G401 (cell line): ENCODE measurements at places on chromosomes 16 and 17.
A peak's percentile ranks its signal among the peaks of the same experiment; 100 is the strongest.

GRCh38 chr17:61029181-61029580, 351.5 kb downstream of the BCAS3 start:
- DNase-seq = no peak

GRCh38 chr17:17921192-17922069, 50.8 kb downstream of the TOM1L2 start:
- peak; percentile 64 for DNase-seq

DNA sequence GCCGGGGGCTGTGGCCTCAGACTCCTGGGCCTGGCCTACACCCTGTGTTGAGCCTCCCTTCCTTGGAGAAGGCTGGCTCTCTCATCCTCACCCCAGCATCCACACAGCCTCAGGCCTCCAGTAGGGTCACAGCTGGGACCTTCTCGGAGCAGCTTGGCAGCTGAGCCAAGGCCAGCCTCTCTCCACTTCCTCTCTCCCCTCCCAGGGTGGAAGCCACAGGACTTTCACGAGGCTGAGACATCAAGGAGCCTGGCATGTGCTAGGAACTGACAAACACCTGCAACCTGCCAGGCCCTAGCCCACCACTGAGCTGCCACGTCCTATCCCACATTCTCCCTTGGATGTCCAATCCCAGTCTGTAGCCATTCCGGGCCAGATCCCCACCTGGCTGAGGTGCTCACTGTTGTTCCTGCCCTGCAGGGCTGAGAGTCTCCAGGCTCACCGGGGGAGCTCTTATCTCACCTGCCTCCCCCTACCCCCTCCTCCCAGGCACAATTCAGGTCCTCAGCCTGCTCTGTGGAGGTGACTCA, 3.1 kb downstream of the MMP15 start:
- no peak for DNase-seq

DNA sequence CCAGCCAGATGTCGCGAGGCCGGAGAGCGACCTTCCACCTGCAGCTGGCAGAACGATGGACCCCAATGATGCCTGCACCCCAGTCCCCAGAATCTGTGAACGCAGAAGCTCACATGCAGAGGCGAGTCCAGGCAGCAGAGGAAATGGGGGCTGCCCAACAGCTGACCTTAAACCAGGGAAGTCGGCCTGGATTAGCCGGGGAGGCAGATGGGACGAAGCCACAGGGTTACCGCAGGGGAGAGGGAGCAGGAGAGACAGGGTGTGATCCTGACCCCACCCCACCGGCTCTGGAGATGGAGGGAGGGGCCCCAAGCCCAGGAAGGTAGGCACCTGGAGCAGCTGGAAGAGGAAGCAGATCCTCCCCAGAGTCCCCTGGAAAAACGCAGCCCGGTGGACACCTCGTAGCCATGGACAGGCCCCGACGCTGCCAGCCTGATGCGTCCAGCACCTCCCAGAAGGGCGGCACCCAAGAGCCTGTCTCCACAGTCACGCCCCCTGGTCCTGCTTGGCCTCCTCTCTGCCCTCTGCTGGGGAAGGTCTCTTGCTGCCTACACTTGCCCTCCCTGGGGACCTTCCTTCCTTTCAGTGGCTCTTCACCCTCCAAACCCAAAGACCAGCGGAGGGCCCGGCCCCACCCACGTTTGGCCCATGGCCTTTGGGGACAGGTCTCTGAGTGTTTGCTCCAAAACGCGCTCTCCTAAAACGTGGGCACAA, 37.3 kb downstream of the PIEZO1 start:
- no peak for DNase-seq

- DNase-seq = peak; percentile 15
These were observed 58.3 kb upstream of the ARHGAP44 start for GRCh38 chr17:12730931-12731521.

GRCh38 chr17:10337976-10338375, 34.8 kb downstream of the MYH13 start:
- DNase-seq = no peak

GRCh38 chr16:48517493-48517892, 92.5 kb downstream of the N4BP1 start:
- no peak for DNase-seq

- DNase-seq = no peak
These were observed 129.3 kb downstream of the NTN1 start for GRCh38 chr17:9150446-9151090.

DNA sequence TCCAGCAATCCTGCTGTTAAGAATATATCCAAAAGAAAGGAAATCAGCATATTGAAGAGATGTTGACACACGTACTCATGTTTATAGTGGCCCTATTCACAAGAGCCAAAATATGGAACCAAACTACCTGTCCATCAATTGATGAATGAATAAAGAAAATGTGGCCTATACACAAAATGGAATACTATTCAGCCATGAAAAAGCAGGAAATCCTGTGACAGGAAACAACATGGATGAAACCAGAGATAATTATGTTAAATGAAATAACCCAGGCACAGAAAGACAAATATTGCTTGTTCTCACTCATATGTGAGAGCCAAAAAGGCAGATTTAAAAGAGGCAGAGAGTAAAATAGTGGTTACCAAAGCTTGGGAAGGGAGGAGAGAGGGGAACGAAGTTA, 127.1 kb downstream of the KCNJ2 start:
- DNase-seq = no peak

DNA sequence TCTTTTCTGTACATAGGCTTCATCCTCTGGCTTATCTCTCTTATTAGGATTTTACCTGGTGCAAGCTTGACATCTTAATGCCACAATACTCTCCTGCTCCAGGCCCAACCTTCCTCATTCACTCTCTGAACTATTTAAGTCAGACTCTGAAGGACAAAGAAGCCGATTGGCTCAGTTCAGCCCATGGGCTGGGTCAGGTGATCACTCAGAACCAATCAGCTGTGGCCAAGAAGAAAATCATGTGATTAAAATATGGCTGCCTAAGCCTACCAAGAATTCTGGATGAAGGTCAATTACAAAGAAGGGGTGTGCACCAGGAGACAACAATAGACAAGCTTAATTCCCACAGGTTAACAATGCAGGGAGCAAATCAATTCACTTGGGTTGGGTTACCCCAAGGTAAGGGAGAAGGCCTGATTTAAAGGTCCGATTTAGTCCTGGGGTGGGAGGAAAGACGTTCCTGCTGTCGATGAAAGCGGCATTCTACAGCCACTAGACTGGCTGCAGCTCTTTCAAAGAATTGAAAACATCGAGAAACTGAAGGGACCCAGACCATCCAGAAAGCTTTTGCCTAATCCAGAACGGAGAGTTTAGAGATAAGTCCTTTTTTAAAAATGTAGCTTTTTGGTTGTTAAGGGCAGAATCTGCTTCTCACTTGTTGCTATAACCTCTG, 42.9 kb upstream of the NFAT5 start:
- DNase-seq = peak; percentile 41

- no peak for DNase-seq
These were observed 94.6 kb upstream of the PSMD7 start for GRCh38 chr16:74202009-74202408.

GRCh38 chr17:82447876-82448275, 2.7 kb downstream of the CYBC1 start:
- no peak for DNase-seq

DNA sequence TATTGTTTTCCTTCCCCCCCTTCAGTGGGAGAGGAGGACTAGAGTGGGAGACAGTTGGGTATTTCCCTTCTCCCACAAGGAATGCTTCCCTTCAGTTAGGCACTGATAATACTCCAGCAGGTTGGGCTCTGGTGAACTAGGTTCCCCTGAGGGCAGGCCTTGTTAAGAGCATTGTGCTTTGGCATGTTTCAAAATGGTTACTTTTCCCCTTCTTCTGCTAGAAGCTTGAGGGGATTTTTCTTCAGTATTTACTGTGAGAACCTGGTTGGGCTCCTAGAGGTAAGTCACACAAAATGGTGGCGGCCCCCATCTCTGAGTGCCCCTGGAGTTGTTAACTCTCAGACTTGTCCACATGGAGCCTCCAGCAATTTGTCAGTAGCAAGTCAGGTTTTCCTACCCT, 156.2 kb downstream of the CYB561 start:
- no peak for DNase-seq

DNA sequence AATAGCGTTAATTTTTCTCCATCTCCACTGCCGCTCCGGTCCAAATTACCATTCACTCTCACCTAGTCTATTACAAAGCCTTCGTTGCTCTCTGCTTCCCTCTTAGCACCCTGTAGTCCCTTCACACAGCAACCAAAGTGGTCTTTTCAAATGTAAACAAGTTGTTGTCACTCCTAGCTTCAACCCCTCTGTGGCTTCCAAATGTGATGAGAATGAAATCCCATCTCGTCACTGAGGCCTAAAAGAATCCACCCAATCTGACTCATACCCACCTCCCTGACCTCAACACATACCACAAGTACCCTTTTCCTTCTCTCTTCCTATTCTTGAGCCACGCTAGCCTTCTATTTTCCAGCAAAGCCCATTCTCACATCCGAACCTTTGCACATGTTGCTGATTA, 2.2 kb upstream of the PELP1 start:
- no peak for DNase-seq

- DNase-seq = no peak
These were observed 11.1 kb downstream of the ZNF385C start for GRCh38 chr17:42087042-42087701.

GRCh38 chr16:24520983-24521382, 18.4 kb upstream of the RBBP6 start:
- DNase-seq = no peak

- peak; percentile 43 for DNase-seq
These were observed 59.3 kb downstream of the KLHDC4 start for GRCh38 chr16:87706278-87707000.

- no peak for DNase-seq
These were observed 200.1 kb downstream of the KCNJ2 start for GRCh38 chr17:70369391-70369790.

DNA sequence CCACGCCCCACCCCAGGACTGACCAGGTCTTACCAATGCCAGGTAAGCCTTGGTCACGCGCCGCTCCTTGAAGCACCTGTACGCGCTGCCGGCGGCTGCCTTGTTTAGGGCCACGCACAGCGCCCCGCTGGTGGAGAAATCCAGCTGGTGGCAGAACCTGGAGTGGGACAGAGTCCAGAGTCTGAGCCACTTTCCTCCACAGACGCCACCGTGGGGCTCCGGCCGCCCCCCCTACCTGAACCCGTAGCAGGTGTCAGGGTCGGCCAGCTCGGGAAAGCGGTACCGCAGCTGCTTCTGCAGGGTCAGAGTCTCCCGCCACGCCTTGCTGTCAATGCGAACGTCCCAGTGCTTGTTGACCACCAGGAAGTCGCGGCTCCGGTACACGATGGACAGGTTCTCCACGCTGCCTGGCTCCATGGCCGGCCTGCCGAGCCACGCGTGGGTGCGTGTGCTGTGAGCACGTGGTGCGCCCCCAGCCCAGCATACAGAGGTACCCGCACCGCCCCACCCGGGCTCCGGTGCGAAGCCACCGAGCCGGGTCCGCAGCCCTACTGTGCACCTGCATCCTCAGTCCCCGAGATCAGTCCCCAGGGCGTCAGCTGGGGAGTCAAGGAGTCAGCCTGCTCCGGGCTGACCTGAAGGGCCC, 737 bp downstream of the RPUSD1 start:
- DNase-seq = no peak

DNA sequence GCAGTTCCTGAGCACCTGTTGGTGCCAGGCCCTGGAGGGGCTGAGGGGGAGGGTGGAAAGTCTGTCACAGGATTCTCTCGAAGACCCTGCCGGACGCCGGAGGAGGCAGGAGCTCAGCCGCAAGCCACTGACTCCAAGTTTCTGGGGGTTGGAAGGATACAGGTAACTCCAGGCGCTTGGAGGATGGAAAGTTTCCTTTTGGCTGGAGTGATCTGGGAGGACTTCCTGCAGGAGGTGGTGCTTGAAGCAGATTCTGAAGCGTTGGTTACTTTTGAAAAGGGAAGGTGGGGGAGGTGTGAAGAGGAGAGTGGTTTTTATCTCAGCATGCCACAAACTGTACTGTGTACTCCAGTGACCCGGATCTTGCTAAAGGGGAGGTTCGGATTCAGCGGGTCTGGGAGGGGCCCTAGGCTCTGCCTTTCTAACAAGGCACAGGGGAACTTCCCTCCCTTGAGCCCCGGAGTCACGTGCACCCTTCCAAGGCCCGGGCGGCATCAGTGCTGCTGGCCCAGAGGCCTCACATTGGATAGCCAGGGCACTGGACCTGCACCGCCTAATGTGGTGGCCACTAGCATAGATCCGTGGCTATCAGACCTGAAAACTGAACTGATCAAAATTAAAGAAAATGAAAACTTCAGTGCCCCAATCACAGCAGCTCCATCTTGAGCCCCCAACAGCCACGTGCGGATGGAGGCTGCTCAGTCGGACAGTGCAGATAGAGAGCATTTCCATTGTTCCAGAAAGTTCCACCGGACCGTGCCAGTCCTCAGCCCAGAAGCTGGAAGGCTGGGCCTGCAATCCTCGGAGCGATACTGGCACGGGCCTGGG, 42.2 kb upstream of the GSE1 start:
- no peak for DNase-seq

GRCh38 chr17:79654350-79654959, 43.6 kb upstream of the RBFOX3 start:
- no peak for DNase-seq

DNA sequence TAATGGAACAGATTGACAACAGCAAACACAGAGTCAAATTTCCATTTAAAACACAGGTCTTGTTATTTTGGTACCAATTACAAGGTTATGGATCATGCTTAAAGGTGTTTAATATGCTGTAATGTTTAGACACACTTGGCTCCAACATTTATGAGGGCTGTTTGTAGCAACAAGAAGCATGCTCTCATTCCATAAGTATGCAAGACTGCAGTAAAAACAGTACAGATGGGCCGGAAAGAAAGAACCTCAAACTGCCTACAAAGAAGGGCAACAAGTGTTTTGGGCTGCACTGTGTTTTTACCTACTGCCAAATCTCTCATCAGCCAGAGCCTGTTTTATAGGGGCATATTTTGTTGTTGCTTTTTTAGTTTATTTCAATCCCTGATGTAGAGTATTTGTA, 100.5 kb upstream of the HS3ST3A1 start:
- DNase-seq = no peak

DNA sequence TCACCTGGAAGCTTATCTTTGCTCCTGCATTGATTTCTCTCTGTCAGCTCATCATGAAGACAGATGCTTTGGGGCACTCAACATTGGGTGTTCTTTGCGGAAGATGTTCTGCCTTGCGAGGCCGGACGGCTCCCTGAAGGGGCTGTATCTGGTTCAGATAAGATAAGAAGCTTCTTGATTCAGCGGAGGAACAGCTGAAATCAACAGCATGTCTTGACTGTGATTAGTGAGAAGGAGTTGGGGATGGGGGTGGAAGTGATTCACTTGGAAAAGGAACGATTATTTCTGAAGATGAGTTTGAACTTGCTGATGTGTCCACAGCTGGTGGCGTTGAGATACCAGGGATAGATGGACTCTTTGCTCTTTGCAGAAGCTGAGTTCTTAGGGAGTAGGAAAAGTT, 126.9 kb upstream of the WSCD1 start:
- no peak for DNase-seq

DNA sequence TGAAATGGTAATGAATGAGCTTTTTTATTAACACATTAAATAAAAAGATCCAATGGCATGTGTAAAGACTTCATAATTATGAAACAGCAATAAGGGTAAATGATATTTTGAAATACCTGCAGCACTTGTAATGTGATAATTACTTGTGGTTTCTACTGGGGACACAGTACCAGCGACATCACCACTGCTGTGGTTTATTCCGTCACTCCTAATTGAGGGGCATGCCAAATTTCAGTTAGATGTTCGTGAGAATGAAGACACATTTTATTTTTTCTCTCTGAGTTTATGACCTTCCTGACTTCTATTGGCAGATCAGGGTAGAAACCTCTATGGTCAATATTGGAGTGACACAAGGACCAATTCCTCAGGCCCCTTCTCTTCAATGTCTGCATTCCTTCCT, 131.9 kb upstream of the XYLT1 start:
- no peak for DNase-seq
